ENCODE measurements at places on chromosomes 5 and 9.

- DNase-seq = no peak
Measured at GRCh38 chr9:19281801-19282200, 51.3 kb downstream of the DENND4C start.

DNA sequence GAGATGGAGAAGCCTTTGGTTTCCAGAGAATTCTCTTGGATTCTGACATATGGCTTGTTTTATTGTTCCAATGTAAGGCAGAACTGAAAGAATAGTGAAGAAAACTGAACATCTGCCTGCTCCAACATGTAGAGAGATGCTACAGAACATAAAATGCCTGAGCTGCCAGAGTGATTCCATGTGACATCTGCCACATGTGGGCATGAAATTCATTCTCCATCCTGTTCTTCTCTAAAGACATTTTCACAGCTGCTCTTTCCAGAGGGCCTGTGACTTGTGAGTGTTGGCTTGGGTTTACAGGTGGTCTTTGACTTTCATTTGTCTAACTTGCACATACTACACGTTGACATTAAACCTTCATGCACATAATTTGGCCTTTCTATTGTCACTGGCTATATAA lies 33.7 kb upstream of the TXN start:
- no peak for DNase-seq

- peak; percentile 14 for DNase-seq
Measured at GRCh38 chr9:78296201-78296892, 578 bp upstream of the PSAT1 start.

- DNase-seq = no peak
Measured at GRCh38 chr9:134662143-134662876, 20.7 kb downstream of the COL5A1 start.

DNA sequence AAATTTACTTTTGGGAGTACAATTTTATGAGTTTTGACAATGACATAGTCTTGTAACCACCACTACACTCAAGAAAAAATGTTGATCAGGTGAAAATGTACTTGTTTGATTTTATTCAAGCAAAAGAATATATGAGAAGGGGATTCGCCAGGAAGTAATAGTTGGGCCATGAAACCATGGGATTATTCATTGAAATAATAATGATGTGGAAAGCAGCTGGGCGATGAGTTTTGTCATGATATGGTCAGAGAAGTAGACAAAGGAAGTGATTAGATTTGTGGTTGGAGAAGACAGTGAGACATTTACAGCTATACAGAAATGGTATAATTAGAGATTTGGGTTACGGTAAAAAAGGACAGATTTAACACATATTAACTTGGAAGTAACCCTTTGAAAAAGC lies 11.2 kb downstream of the HMGCR start:
- no peak for DNase-seq

- DNase-seq = no peak
Measured at GRCh38 chr9:110919609-110920008, 118.7 kb downstream of the LPAR1 start.

DNA sequence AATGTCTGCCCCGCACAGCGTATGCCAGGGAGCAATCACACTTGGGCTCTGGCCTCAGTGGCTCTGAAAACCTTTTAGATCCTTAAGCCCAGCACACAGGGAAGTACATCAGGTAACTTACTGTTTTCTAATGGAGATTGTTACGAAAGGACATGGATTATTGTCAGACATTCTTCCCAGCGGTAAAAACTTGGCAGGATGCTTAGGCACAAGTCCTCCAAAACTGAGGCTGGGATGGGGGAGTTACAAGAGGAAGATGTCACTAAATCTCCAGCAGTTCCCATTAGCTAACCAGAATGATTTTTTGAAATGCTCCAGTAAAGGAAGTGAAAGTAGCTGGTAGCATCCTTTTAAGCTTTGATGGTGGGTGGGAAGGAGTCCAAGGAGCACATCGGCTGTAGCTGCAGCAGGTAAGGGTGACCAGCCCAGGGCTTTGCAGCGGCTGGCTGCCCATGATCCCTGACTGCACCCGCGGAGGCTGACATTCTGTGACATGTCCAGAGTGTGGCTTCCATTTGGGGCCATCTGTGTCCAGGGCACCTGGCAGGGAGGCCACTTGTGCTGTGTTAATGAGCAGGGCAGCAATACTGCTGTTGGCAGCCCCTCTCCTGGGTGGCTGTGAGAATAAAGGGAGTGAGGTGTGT lies 165.8 kb downstream of the GADD45G start:
- DNase-seq = no peak

DNA sequence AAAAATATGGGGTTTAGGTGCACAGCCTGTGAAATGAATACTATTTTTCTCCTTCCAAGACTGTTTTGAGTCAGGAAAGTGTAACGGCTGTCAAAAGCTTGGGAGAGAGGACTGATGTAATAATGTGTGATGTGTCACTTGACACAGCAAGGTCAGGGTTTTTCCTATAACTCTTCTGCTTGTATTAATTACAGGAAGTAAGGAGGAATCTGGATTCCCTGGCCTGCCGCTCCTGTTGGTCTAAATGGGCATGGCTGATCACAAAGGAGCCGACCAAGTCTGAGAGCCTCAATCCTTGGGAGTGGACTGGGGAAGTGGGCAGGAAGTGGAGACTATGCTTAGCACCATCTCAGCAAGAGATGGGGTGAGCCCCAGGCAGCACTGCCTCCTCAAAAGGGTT lies 16.7 kb upstream of the SLC28A3 start:
- DNase-seq = no peak

- no peak for DNase-seq
Measured at GRCh38 chr5:93130624-93131490, 450.2 kb downstream of the NR2F1-AS1 start.

GRCh38 chr9:128389395-128390149 lies 18.4 kb downstream of the URM1 start:
- DNase-seq = no peak

DNA sequence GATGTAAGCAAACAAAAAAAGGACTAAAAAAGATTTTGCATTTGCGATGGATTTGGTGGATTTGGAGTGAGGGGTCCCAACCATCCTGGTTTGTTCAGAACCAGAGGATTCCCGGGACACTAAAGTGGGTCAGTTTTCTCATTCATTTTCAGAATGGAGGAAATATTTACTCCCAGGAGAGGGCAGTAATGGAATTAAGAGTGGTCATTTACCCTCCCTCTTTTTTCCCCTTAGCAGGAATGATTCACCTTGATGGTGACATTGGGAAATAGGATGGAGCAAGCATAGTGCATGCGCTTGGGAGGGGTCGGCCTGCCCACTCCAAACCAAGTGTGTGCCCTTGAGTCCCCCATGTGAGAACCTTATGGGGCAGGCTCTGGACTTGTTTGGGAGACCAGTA lies 164.2 kb upstream of the PUM3 start:
- no peak for DNase-seq

GRCh38 chr9:68458918-68459317 lies 81.8 kb downstream of the TMEM252 start:
- no peak for DNase-seq

- DNase-seq = no peak
Measured at GRCh38 chr5:141843156-141843927, 34.9 kb downstream of the PCDH1 start.

DNA sequence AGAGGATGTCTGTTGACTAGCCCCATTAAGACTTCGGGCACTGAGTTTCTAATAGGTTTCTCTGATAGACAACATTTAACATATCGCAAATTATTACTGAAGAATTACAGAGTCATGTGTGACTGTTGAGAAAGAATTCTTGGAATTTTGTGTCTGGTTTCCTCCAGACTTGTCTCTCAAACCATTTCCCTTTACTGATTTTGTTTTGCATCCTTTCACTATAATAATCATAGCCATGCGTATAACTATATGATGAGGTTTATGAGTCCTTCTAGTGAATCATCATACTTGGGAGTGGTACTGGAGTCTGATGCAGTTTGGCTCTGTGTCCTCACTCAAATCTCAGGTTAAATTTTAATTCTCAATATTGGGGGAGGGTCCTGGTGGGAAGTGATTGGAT lies 27.0 kb downstream of the ZNF169 start:
- no peak for DNase-seq

GRCh38 chr5:93572608-93573353 lies 8.2 kb downstream of the NR2F1-AS1 start:
- DNase-seq = no peak

GRCh38 chr5:172413601-172414171 lies 40.6 kb downstream of the SH3PXD2B start:
- no peak for DNase-seq

DNA sequence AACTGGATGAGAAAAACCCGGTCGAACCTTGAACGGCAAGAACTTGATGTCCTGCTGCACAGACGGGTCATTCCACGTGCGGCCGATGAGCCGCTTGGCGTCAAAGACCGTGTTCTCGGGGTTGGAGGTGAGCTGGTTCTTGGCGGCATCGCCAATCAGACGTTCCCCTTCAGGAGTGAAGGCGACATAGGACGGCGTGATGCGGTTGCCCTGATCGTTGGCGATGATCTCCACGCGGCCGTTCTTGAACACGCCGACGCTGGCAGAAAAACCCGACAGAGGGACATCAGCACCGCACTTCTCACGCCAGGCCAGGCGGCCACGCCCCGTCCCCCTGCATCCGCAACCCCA lies 519 bp downstream of the HSPA5 start:
- DNase-seq = peak; percentile 18

DNA sequence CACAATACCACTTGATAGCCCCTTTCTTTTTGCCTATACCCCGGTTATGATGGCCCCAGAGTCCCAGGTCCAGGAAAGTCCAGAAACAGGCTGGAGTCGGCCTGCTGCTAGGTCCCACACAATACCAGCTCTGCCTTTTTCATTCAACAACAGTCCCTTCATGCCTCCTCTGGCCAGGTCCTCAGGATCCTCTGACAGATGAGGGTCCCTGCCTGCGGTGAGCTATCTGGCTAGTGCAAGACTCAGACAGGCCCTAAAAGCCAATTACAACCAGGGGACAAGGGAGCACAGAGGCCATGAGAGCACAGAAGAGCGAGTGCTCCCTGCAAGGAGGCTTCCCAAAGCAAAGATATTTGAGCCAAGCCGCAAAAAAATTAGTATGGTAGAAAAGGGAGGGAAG lies 84.8 kb upstream of the ZBTB43 start:
- DNase-seq = no peak

DNA sequence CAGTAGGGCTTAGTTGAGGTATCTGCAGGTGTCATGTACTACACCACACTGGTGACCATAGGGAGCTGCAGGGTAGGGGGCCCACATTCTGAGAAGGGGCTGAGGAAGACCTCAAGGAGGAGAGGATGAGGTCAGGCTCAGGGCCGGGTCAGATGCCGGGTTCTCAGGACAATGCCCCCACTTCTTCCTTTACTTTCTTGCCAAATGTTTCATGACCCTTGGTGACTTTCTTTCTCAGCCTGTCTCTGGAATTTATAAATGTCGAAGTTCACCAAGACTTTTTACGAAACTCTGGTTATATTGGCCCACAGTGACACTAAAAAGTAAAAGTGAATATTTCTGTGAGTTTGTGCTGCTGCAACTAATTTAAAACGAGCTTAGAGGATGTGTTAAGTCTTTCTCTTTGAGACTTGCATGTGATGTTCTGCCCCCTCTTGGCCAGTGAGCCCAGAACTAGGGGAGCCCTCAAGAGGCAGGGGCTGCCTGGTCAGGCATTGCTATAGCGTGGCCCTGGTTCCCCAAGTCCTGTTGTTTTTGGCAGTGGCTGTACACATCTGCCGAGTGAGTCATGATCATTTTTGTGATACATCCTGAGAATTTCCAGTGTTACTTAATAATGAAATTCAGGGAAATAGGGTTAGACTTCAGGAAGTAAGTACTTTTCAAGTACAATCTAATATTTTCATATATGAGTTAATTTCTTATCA lies 11.2 kb downstream of the ACO1 start:
- no peak for DNase-seq

DNA sequence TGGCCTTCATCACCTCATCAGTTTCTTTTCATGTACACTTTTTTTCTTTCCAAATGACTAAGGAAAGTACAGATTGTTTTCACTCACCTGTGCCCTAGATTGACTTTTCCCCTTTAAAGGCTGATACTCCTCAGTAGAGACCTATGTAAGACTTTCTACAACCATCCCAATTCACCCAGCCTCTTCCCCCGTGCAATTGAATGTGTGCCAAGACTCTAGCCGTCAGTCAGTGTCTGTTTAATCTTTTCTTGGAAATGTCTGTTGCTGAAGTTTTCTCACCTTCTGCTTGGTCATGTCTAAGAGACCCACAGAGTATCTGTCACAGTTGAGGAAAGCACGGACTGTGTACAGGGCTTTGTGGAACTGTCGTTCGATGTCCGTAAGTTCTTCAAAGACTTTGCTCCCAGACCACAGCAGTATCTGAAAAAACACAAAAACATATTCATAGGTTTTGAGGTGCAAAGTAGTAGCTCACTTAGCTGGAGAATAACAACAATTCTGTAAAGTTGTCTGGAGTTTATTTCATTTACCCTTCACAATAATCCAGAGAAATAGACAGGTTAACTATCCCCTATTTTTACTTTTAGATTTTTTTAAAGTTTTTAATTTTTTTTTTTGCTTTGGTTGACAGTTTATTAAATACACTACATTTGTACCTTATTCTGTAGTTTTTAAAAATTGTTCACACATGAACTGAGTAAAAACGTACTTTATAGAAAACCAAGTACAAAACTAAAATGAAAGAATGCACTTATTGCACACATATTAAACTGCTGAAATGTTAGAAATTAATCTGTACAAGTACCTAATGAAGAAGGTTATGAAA lies 13.6 kb downstream of the PDE6A start:
- DNase-seq = no peak

GRCh38 chr5:107472620-107473064 lies 198.1 kb downstream of the EFNA5 start:
- no peak for DNase-seq

GRCh38 chr5:103145196-103145595 lies 25.1 kb downstream of the PPIP5K2 start:
- no peak for DNase-seq

GRCh38 chr9:77588271-77588937 lies 59.7 kb downstream of the GNA14 start:
- DNase-seq = no peak

DNA sequence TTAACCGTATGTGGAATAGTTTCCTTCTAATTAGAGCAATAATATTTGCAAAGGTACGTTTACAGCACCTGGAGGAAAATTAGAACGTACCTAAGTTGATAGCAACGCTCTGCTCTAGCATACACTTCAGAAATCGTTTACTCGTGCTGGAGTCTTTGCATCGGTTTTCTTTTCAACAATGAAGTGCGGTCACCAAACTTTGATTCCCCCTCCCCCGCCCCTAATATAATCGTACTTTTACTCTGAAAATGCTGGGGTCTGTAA lies 506 bp downstream of the ADAMTS19 start:
- DNase-seq = no peak

DNA sequence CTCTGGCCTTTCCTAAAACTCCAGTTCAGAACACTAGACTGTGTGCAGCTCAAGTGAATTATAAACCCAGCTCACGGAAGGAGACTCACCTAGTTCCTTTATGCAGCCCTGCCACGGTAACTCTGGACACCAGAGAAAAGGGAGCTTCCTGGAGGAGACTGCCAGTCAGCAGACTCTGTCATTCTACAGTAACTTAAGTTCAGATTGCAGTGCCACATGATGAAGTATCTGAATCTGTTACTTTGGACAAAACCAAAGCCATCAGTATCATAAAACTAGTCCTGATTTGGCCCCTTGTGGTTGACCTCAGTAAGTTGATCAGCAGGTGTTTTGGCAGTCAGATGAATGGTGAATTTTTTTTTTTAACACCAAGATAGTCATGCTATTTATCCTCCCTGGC lies 2.7 kb downstream of the MTRR start:
- no peak for DNase-seq

- no peak for DNase-seq
Measured at GRCh38 chr5:322942-323879, 1.7 kb downstream of the AHRR start.
